Suprapubic skin (tissue), 4 donors: ENCODE measurements at places on chromosomes 11 and 22. TPM values are rescaled to one million over a fixed set of nuclear protein-coding genes. Genes with fewer than 3 reads are reported as not detected.

Gene OR2D2
- not detected for total RNA-seq

Gene ELP4
- 29.0 TPM for total RNA-seq

Gene PRAME
- not detected for total RNA-seq

Gene DDIAS
- total RNA-seq: 5.1 TPM

Gene PAK1
- 47.9 TPM for total RNA-seq

Gene SMC1B
- total RNA-seq: not detected

Gene KCNE3
- 0.17 TPM for total RNA-seq

Gene OR51B5
- not detected for total RNA-seq

Gene VSIG10L2
- 17.2 TPM for total RNA-seq

Gene USH1C
- total RNA-seq: not detected

Gene GAB4
- total RNA-seq: 0.32 TPM

Gene C11orf86
- not detected for total RNA-seq

Gene OVOL1
- 65.9 TPM for total RNA-seq

Gene GPR83
- 0.24 TPM for total RNA-seq

Gene CAPN5
- 0.87 TPM for total RNA-seq

Gene NAA40
- 5.4 TPM for total RNA-seq

Gene MRGPRX4
- not detected for total RNA-seq

Gene SLC5A4
- total RNA-seq: not detected

Gene KIAA0930
- total RNA-seq: 50.4 TPM

Gene ACR
- total RNA-seq: not detected

Gene LRRC4C
- total RNA-seq: not detected

Gene SMIM35
- not detected for total RNA-seq
